ENCODE measurements at places on chromosomes 7 and 10. TPM values are rescaled to one million over a fixed set of nuclear protein-coding genes. Genes with fewer than 3 reads are reported as not detected.

GRCh38 chr10:61028861-61029361 lies 84.9 kb upstream of the RHOBTB1 start:
- DNase-seq, result no peak

Gene NPY4R2
- polyA plus RNA-seq, result not detected

GRCh38 chr7:33509206-33509605 lies 379.8 kb downstream of the BBS9 start:
- DNase-seq, result no peak

Gene COL1A2
- polyA plus RNA-seq, result 26.9 TPM

DNA sequence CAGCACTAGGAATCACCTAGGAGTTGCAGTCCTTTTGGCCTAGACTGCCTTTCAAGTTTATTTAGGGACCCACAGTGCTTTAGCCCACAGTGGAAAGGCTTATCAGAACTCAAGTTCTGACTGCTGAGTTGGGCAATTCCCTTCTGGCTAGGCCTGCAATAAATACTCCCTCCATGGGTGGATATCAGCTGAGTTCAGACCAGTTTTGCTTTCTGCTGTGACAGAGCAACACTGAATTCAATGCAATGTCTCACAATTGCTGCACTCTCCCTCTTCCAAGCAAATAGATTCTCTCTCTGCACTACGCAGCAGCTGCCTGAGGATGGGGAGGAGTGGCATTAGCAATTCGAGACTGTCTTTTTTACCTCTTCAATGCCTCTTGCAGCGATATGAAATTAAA lies 1153.3 kb downstream of the SORCS1 start:
- no peak for DNase-seq

GRCh38 chr7:120996988-120997345 lies 8.5 kb downstream of the CPED1 start:
- no peak for DNase-seq

GRCh38 chr10:63120554-63120953 lies 12.6 kb upstream of the NRBF2 start:
- DNase-seq, result no peak

- DNase-seq, result no peak
These were observed 361.3 kb upstream of the AOAH start for GRCh38 chr7:37085600-37085999.

GRCh38 chr10:74929197-74929596 lies 102.8 kb downstream of the KAT6B start:
- peak; percentile 22 for DNase-seq

DNA sequence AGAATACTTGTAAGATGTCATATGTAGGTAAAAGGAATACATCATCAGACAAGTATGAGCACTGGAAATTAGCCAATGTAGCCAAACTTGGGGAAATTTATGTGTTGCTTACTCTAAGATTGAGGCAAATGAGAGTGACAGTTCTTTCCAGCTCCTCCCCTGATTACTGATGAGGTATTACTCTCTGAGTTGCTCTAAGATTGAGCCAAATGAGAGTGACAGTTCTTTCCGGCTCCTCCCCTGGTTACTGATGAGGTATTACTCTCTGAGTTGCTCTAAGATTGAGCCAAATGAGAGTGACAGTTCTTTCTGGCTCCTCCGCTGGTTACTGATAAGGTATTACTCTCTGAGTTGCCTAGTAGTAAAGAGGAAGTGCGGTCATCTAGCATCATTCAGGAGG lies 435.8 kb downstream of the NRG3 start:
- DNase-seq, result no peak

Gene EN2
- not detected for polyA plus RNA-seq

GRCh38 chr7:104923010-104923421 lies 91.0 kb upstream of the KMT2E start:
- peak; percentile 95 for DNase-seq

GRCh38 chr7:100171840-100172239 lies 3.4 kb upstream of the GAL3ST4 start:
- no peak for DNase-seq

Gene SLC29A4
- polyA plus RNA-seq, result 10.8 TPM

GRCh38 chr10:16788125-16788524 lies 29.1 kb downstream of the RSU1 start:
- DNase-seq, result no peak

DNA sequence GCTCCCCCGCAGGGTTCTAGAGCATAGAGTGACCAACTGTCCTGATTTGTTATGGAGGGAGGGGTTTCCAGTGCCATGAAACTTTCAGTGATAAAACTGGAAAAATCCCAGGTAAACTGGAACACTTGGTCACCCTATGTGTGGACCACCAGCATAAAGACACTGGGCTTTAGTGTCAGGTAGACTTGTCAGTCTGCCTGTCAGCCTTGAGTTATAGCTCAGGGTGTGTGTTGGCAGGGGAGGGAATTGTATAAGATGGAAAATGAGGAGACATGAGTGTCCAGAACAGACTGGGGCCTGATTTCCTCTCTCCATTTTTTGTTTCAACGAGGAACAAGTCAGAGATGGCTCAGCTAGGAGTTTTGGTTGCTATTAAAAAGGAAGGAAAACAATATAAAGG lies 10.2 kb upstream of the EFCAB10 start:
- DNase-seq, result peak; percentile 46

DNA sequence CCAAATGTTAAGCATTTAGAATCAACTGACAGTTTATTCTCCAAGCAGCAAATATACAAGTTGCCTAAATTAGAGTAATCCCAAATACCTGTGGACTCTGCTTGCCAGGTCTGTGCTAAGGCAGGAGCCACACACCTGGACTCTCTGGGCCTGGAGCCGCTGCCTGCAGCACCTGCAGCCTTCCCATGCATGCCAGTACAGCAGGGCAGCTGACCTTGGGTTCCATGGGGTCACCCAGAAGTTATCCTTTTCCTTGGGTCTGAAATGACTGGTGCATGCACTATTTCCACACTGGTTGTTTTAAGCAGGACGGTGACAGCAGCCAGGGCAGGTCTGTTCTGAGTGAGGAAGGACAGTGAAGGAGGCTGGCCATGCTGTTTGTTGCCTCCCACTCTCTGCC lies 573.2 kb downstream of the GLRX3 start:
- DNase-seq, result no peak

Gene PHKG1
- polyA plus RNA-seq, result 0.32 TPM

- DNase-seq, result peak; percentile 82
These were observed 23.3 kb upstream of the PDGFA start for GRCh38 chr7:542713-543500.

- peak; percentile 39 for DNase-seq
These were observed 940 bp upstream of the PSD start for GRCh38 chr10:102419269-102420180.

DNA sequence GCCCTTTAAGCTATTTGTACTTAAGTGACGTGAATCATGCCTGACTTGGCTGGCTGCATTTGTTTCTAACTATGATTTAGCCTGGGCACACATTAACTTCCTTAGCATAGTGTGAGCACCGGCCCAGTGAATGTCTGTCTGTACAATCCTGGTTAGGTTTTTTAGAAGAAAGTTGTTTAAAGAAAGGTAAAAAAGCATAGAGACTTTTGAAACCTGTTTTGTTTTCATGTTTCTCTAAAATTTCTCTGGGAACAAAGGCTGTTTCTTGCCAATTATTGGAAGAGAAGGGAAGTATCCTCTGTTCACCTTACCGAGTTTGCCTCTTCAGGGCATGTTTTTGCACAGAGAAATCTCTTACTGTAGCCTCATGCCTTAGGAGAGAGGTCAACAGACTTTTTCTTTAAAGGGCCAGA lies 42.9 kb upstream of the MET start:
- peak; percentile 67 for DNase-seq

DNA sequence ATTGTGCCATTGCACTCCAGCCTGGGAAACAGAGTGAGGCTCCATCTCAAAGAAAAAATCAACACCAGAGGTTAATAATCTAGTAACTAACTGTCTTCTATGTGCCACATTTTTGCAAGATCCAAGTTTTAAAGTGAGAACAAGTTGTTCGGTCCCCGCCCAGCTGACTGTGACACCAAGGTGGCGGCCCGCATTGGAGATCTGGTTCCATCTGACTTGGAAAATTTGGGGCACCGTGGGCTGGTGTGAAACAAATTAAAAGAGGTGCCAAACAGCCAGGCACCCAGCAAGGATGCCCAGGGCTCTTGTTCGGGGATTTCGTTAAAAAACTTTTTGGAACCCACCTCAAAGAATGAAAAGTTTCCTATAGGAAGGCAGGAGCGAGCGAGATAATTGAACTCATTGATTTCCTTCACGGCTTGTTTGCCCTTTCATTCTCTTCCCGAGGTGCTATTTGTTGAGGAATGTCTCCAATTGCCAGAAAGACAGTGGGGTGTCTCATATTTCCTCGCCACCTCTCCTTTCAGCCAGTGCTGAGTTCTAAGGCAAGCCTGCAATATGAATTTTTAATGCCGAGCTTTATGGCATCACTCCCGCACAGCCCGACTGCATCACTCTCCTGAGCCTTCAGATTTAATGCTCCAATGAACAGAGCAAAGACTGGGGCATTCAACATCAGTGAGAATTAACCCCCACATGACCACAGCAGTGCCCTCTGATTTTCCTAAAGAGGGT lies 156.9 kb upstream of the SH2B2 start:
- no peak for DNase-seq

DNA sequence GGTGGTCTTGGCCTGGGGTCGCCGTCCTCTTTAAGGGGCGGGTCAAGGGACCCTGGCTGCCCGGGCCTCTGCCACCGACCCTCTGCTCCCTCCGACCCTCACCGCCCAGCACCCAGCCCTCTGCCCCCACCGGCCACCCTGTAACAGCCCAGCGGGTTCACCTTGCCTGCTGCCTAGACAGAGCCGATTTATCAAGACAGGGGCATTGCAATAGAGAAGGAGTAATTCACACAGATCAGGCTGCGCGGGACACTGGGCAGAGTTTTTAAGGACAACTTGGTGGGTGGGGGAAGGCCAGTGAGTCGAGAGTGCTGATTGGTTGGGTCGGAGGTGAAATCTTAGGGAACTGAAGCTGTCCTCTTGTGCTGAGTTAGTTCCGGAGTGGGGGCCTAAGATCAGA lies 779 bp upstream of the ADCK2 start:
- no peak for DNase-seq

GRCh38 chr7:44177570-44178131 lies 11.6 kb downstream of the GCK start:
- no peak for DNase-seq

DNA sequence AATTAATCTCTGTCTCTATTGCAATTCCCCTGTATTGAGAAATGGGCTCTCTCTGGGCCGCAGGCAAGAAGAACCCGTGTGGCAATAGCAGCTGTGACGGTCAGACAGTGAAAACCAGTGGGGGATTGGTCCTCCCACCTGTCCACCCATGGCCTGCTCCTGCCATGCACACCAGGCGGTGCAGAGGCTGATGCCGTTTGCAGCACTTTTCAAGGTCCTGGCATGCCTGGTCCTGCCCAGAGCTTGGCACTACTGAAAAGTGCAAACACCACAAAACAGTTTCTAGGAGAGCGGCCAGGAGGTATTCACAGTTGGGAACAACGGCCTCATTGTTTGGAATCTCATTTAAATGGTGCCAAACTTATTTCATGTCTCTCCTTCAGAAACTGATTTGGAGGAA lies 41.5 kb downstream of the PSPH start:
- DNase-seq, result no peak

GRCh38 chr7:96204601-96205000 lies 117.3 kb downstream of the SLC25A13 start:
- no peak for DNase-seq

Gene RBP4
- not detected for polyA plus RNA-seq

- no peak for DNase-seq
These were observed 174.5 kb downstream of the GFRA1 start for GRCh38 chr10:116098411-116099022.

Gene MAT1A
- not detected for polyA plus RNA-seq

GRCh38 chr7:98051118-98051744 lies 55.4 kb upstream of the LMTK2 start:
- no peak for DNase-seq

Gene PPA1
- 63.5 TPM for polyA plus RNA-seq

Data from endothelial cell of umbilical vein (primary cell).